ENCODE measurements at places on chromosomes 1 and 21.

- no peak for DNase-seq
Observed at GRCh38 chr1:208189183-208189582, 55.0 kb downstream of the PLXNA2 start.

GRCh38 chr1:46503421-46503820 lies 13.8 kb downstream of the DMBX1 start:
- DNase-seq: no peak

- DNase-seq: no peak
Observed at GRCh38 chr1:27646676-27647075, 11.7 kb upstream of the FGR start.

DNA sequence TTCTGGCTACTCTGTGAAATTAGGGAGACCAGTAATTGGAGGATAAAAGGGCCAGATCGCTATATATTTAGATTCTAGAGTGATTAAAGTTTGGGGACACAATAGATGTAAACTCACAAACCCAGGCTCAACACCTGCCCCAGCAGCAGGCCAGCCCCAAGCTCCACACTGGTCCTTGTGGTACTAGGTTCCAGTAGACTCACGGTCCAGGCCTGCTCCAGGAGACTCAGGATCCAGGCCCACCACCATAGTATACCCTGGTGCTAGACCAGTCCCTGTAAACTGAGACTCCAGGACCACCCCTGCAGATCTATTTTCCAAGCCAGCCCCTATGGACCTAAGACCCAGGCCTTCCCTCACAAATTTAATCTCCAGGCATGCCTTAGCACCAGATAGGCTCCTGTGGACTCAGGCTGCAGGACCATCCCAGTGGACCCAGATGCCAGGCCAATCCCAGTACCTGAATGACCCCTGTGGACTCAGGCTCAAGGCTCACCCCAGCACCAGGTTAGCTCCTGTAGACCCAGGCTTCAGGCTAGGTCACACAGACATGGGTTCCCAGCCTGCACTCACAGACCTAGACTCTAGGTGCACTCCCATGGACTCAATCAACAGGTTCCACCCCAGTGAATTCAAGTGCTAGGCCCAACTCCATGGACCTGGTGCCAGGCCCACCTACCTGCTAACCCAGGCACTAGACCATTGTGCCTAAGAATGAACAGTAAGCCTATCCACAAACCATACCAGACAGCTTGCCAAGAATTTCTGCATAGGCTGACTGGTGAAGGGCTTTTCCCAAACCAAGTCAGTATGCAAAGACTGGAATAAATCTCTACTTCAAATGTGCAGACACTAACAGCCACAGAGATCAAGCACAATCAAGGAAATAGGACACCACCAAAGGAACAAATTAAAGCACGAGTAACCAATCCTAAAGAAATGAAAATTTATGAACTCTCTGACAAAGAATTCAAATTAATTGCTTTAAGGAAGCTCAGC lies 13.8 kb upstream of the DENND1B start:
- no peak for DNase-seq

GRCh38 chr1:116556289-116557006 lies 14.4 kb downstream of the CD58 start:
- no peak for DNase-seq

GRCh38 chr1:89609781-89610456 lies 23.0 kb upstream of the LRRC8C start:
- no peak for DNase-seq
